T-cell (primary cell): ENCODE measurements at places on chromosomes 4 and X.

GRCh38 chrX:148582353-148582752 lies 81.9 kb downstream of the AFF2 start:
- no peak for DNase-seq

DNA sequence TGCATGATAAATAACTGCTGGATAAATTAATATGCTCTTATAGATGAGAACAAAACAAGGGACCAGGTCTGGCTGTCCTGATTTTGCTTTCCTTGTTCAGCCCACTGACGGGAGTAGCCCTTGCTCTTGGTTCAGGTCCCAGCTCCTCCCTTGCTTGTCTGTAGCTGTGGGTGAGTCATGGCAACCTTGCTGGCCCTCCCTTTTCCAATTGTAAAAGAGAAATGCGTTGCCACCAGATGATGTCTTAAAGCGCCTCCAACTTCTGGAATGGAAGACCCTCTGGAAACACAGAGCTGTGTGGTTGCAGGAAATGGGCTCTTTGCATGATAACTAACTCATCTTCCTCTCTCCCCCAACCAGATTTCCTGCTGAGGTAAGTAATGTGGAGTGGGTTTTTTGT lies 171.4 kb downstream of the AASDH start:
- DNase-seq, result no peak

GRCh38 chrX:133444952-133445831 lies 29.9 kb upstream of the GPC4 start:
- DNase-seq, result no peak

- no peak for DNase-seq
Measured at GRCh38 chr4:76703123-76703490, 194.8 kb downstream of the SOWAHB start.

DNA sequence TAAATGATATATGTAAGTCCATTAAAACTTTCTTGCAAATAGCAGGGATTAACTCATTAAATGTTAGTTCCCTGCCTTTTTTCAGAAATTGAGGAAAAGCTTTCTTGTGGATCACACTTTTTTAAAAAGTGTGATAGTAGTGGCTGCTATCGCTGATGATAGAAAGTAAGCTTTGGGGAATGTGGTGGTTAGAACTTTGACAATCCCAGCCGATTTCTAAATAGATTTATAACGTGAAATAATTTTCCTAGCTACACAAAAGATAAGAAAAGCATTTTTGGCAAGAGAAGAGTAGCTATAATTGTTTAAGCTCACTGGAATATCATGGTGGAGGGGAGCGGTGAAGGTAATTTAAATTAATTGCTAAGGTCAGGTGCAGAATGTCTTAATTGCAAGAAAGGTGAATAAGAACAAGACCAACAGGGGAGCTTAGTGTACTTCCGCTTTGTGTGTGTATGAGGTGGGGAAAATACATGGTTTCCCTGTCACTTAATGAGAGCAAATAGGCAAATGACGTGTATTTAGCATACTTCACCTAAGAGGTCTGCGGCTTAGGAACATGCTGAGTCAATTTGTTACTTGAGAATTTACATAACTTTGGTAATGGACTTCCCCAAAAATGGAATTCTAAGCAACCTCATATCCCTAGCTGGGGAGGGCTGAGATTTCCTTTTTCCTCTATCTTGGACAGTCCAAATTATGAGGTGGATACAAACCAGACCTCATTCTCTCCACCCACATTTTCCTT lies 11.7 kb upstream of the IL21 start:
- no peak for DNase-seq

DNA sequence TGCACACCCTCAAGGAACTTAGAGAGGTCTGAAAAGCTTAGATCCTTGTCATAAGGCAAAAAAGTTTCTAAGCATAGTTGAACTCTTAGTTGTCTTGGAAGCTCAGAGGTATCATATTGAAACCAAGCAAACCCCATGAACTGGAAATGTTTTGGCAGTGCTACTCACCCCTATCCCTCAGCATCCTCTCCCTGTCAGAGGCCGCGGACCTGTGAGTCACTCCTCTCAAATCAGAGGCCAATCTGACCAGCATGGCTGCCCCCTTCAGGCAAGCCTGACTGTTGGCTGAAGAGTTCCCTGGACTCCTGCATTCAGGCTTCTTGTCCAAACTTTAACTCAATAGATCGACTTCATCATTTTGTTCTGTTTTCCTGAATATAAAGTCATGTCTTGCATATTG lies 69.4 kb downstream of the KCNIP4 start:
- no peak for DNase-seq

DNA sequence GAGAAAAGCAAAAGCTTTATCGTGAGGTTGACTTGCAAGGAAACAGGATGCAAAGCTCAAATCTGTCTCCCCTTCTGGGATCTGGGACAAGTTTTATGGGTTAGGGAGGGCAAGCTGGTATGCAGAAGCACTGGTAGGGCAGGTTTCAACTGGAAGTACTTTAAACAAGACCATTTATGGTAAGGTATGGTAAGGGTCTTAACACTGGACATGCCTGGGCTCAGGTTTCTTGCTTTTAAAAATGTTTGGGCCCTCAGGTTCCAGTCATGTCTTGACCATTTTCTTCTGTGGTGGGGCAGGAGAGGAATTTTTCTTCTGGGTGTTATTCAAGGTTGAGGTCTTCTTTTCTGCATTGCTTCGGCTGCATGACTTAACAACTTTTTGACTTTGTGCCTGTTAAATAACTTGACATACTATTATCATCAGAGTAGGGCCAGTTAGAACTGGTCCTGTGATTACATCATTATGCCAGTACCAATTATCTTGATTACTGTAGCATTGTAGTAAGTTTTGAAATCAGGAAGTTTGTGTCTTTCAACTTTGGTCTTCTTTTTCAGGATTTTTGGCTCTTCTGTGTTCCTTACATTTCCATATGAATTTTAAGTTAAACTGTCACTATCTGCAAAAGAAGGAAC lies 33.7 kb downstream of the CD38 start:
- DNase-seq, result no peak

- DNase-seq, result no peak
Measured at GRCh38 chr4:99817309-99817890, 773 bp downstream of the DAPP1 start.

- DNase-seq, result no peak
Measured at GRCh38 chr4:143402776-143403552, 66.3 kb downstream of the GAB1 start.

- DNase-seq, result no peak
Measured at GRCh38 chrX:77917294-77917933, 6.9 kb downstream of the ATP7A start.

DNA sequence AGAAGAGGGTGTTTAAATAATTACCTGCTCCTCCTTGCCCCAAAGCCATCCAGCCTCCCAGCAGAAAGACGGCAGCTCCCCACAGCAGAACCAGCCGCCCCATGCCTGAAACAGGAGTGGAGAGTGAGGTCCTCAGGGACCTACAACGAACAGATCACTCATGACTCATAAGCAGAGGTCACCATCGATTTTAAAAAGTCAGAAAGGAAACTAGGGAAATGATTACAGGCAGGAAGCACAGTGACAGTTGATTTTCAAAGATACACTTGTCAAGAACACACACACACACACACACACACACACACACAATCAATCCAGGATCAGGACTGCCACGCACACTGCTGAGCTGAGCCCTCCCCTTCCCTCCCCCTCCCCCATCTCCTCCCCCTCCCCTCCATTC lies at the start of gene CRLF2:
TSS of gene CRLF2 (minus strand) at position 118 of the 400 bp plus-strand sequence. CDS start at position 103, 15 bp downstream.
- DNase-seq, result no peak

GRCh38 chr4:36332023-36332781 lies 50.8 kb downstream of the DTHD1 start:
- DNase-seq, result no peak

DNA sequence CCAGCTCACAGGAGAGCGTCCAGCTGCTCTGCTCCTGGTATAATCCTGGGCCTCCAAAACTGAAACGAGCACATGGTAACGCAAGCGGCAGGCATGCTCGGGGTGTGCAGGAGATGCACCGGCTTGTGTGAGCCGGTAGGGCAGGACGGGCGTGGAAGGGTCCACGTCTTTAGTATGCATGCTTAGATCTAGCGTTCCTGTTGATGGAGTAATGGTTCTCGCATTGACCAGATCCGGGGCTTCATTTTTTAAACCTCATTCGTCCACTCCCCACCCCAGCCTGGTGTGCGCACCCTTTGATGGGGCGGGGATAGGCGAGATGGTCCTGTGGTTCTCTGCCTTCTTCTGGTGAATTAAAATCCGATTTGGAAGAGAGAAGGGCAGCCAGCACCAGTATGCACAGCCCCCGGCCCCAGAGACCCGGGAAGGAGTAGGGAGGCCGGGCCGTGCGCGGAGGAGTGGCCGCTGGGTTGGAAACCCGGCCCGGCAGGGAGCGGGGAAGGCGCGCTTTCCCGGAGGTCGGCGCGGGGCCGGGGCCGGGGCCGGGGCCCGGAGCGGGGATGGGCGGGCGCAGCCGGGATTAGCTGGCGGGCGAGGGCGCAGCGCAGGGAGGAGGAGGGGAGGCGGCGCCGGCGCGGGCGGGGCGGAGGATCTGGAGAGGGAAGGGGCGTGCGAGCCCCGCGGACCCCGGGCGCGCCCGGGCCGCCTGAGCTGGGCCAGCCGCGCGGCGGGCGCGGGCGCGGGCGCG lies 39.9 kb downstream of the FAM149A start:
- no peak for DNase-seq

DNA sequence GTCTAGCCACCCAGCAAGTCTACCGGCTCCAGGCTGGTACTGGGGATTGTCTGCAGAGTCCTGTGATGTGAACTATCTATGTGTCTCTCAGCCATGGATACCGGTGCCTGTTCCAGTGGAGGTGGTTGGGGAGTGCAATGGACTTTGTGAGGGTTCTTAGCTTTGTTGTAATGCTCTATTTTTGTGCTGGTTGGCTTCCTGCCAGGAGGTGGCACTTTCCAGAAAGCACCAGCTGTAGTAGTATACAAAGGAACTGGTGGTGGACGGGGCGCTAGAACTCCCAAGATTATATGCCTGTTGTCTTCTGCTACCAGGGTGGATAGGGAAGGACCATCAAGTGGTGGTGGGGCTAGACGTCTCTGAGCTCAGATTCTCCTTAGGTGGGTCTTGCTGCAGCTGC lies 306.4 kb upstream of the POF1B start:
- DNase-seq, result no peak
